ENCODE measurements at places on chromosomes 6 and 20.
A peak's percentile ranks its signal among the peaks of the same experiment; 100 is the strongest.

- DNase-seq: no peak
Observed at GRCh38 chr6:55957961-55958422, 82.6 kb upstream of the BMP5 start.

DNA sequence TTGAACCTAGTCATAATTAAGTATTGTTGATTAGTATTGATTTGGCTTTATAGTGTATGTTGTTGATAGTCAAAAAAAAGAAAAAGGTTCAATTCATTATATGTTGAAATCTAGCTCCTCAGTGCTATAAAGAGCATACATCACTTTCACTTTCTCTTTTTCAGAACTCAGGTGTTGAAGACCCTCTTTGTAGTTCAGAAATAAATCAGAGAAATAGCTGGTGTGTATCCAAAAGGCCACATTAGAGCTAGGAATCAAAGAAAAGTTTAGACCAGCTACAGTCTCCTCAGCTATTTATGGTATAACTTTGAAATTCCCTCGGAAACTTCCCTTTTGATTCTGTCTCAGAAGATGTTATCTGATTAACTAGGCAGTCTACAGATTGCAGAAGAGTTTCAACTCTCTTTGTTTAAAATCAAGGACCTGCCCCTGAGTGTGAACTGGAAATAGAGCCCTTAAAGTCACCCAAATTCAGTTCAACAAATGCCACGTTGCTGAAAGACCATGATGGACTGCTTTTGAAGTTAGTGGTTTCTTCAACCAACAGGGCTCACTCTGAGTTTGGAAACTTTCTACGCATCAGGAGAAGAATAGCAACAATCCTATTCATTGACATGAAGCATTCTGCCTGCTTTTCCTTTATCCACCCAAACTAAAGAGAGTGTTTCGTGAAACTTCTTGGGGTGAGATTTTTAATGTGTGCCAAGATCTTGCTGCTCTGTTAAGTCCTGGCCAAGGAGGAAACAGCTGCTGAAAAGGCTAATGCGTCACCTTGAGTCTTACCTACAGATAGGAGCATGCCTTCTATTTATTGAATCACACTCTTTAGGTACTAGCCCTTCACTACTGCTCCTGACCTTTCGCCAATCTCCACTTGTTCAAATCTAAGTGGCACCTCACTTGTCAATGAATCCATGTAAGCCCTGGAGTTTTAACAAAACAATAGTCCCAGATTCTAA lies 111.7 kb downstream of the TNFRSF21 start:
- DNase-seq: no peak

DNA sequence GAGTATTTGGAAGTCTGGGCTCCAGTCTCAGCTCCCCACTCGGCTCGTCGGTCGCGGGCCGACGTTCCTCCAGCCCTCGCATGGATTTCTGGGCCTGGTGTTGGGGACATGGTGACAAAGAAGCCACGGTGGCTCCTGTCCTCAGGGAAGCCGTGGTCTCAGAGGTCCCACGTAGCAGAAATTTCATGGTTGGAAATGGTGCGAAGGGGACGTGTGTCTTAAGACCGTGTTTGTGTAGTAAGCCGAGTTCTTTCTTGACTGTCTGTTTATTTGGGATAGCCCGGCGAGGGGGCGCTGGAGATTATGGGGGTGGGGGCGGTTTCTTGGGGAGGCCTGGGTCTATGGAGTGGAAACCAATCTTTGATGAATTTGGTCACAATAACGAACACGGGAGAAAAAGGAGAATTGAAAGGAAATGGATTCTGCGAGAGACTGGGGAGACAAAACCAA lies 23.5 kb upstream of the MAP3K7 start:
- no peak for DNase-seq

- DNase-seq: no peak
Observed at GRCh38 chr6:15623276-15624116, 39.3 kb downstream of the DTNBP1 start.

DNA sequence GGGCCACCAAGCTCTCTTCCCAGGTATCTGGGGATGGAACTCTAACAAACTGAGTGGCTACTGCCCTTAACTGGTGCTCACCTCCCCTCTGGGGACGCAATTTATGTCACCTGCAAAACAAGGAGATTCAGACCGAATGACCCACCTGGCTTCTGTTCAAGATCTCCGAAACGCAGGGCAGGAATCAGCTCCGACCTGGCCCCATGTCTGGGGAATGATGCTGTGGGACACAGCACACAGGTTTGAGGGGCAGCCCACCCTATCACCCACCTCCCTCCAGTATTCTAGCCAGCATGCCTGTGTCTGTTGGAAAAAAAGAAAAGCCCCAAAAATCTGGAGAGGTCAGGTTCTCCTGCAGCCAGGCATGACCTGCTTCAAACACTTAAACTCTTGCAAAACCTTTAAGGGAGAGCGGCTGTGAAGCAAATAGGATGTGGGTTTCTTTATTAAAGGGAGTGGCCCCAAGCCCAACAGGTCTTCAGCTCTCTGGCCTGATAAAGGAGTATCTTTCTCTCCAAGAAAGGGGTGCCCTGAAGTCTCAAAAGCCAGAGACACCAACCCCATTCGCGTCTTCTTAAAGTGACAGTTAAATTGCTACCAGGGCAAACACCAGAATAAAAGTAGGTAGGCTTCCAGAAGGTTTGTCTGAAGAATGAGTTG lies 6.4 kb downstream of the PREX1 start:
- no peak for DNase-seq

GRCh38 chr20:7231303-7231702 lies 463.8 kb downstream of the BMP2 start:
- no peak for DNase-seq

DNA sequence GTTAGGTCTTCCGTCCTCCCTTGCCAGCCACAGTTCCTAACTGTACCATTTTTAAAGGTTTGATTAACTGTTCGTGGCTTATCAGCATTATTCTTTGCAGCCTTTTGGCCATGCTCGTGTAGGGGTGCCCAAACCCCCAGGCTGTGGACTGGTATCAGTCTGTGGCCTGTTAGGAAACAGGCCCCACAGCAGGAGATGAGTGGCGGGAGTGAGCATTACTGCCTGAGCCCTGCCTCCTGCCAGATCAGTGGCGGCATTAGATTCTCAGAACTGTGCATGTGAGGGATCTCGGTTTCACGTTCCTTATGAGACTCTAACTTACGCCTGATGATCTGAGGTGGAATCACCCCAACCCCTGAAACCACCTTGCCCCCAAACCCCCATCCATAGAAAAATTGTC lies 79.3 kb downstream of the TBC1D7 start:
- DNase-seq: no peak

GRCh38 chr20:11083841-11084240 lies 410.0 kb upstream of the JAG1 start:
- no peak for DNase-seq

- DNase-seq: no peak
Observed at GRCh38 chr6:90895299-90896074, 308.6 kb upstream of the MAP3K7 start.

- DNase-seq: no peak
Observed at GRCh38 chr6:27791182-27791943, 120.8 kb downstream of the OR2B2 start.

DNA sequence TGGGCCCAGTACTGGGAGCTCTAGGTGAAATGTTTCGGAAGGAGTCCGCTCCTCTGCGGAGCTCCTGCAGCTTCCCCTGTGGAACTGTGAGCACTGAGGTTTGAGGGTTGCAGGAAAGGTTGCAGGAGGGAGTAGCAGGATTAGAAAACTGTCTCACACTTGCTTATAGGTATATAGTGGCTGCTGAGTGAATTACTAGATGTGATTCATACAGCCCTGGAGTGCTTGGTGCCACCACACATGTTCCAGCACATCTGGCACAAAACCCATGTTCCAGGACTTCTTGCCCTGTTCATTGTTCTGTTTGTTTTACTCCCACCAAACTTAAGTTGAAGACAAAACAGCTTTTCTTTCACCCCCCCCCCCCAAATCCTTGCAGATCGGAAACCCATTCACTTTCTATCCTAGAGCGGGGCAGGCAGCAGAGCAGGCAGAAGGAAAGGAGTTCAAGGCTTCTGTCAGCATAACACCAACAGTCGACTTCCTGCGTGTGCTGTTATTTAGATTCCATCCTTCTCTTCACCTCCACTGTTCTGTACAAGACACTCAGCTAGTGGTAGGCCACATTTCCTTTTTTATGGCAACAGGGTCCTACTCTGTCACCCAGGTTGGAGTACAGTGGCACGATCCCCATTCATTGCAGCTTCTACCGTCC lies 669 bp upstream of the PEX6 start:
- no peak for DNase-seq

- no peak for DNase-seq
Observed at GRCh38 chr6:42394151-42394550, 57.6 kb downstream of the TRERF1 start.

- peak; percentile 61 for DNase-seq
Observed at GRCh38 chr6:27145731-27146455, 101.6 kb upstream of the PRSS16 start.

GRCh38 chr6:12032783-12033573 lies 20.9 kb downstream of the HIVEP1 start:
- no peak for DNase-seq

DNA sequence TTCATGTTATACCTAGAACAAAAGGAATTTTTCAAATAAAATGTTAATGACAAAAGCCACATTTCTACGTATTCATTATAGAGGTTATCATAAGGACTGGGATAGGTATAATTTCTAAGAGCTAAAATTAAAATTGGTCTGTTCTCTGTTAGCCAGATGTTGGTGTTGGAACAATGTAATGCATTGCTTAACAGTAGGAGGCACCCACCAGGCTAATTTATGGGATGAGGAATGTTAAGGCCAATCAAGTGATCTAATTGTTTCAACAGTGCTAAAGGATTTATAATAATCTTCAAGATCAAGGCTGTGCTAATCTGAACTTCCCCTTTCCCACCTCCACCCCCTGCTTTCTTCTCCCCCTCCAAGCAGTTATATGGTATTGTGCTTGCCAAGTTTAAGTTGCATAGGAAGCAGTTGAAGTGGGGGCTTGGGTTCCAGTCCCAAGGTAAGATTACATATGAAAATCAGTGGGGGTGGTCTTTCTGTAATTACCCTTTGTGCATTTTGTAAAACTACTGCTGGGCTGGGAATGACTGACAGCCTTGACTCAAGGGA lies 89.2 kb upstream of the BACH2 start:
- no peak for DNase-seq

DNA sequence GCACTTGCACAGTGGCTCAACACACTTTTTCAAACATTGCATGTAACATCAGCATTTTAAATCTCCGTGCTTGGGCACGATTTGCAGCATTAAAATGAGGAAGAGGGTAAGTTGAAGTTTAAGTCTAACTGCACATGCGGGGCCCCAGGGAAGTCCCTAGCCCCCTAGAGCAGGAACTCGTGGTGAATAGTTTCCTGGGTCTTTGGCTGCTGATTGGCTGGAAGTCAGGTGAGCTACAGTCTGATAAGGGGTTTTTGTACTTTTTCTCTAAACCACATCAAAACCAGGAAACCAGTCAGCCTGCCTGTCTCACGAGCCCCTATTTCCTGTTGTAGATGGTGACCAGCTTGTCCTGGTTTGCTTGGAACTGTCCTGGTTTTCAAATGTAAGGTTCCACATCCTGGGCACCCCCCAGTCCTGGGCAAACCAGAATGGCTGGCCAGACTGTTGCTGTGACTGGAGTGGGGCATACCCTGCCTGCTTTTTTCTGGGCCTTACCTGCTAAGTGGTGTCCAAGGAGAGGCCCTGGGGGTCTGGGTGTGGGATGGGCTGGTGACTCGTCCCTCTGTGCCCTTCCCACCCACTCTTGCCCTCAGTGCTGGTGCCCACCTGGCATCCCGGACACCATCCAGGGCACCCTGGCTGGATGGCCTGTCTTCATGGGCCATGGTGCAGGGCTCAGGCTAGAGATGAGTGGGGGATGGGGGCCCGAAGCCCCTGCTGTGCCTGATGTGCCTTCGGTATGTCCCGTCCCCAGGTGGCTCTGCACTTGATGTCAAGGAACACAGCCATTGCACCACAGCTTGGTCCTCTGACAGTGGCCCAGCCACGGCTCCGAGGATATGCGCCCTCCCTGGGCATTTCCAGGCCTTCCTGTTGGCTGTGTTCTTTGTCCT lies 31.8 kb downstream of the SUN5 start:
- peak; percentile 80 for DNase-seq

DNA sequence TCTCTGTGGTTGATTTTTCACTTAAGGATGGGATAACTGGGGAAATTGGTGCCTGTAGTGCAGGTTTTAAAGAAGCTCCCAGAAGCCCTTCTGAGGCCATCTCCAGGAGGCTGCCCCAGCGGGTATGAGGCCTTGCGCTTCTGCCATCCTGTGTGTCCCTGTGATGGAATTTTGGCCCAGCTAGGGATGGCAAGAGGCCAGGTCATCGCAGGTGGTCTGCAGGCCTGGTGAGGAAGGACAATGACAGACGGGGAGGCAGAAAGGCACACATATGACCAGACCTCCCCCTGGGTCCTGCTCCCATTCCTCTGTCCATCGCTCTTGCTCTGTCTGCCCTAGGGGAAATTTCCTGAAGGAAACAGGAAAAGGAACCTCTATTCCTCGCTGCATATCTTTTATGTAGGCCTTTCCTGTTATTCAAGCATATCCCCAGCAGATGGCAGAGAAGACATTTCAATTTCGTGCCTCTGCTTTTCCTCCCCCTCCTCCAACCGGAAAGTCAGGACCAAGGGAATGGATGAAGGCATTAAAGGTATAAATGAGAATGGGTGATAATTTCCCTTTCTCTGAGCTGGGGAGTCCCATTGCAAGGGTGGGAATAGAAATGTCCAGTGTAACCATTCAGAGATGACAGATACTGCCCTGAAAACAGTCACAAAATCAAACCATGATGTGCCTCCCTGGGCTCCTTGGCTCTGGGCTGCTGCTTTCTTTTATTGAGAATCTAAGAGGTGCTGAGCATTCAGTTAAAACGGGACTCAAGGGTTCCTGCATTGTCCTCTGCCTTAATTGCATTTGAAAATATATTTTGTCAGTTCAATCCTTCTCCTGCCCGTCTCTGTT lies 17.6 kb upstream of the HLA-F start:
- no peak for DNase-seq

DNA sequence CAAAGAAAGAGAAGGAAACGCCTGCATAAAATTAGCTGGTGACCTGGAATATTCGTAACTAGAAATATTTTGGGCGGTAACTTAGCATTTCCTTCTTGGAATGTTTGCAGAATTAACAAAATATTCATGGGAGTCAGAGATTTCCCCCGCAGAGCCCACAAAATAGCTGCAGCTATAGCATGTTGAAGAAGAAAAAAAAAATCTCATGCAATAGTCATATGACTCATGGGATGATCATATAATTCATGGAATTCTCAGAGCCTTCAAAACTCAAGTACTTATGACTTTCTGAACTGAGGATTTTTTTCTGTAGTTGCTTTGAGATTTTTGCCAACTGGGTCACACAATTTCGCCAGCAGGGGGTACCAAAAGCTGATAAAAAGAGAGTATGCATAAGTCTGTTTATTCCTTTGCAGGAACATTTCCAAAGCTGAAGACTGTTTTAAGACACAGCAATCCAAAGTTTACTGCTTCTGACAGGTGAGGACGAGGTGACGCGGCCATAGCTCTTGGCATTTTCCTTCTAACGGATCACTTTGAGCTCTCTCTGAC lies 586.0 kb upstream of the CHD6 start:
- no peak for DNase-seq

GRCh38 chr20:50540620-50541605 lies 30.7 kb downstream of the PTPN1 start:
- DNase-seq: no peak

Data from effector CD4-positive, alpha-beta T cell (primary cell).